ENCODE measurements at places on chromosomes 4 and X.

DNA sequence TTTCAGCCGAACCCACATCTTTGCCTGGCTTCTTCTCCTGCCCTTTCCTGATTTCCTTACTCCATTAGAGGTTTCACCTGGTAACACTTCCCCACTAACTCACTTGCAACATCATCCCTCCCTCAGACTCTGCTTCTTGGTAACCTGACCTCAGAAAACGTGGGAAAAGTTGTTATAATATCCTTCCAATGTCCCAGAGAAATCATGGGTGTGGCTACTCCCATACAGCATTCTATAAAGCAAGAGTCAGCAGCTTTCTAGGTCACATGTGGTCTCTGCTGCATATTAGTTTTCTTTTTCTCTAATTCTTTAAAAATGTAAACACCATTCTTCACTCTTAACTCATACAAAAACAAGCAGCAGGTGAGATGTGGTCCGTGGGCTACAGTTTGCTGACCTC, 283.1 kb upstream of the MAOA start:
- no peak for DNase-seq

- DNase-seq = no peak
Measured at GRCh38 chr4:188005561-188005960, 10.0 kb downstream of the ZFP42 start.

- DNase-seq = no peak
Measured at GRCh38 chr4:183413234-183414200, 30.9 kb upstream of the CDKN2AIP start.

- no peak for DNase-seq
Measured at GRCh38 chr4:53961351-53961750, 103.1 kb downstream of the CHIC2 start.

DNA sequence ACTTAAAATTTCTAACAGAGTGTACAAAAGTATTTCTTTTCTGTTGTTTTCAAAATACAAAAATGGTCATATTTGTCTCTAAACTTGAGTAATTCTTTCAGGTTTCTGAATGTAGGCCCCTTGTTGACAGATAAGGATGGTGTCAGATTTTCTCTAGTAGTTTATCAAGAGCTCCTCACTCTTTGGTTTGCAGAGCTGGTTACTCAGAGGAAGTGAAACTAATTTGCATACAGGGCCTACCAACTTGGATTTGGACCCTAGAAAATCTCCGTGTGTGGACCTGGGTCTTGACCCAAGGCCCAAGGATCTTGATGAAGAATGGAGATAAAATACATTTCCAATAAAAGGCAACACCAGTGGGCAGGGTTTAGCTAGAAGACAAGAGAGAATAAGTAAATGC, 433 bp upstream of the ADH6 start:
- no peak for DNase-seq

DNA sequence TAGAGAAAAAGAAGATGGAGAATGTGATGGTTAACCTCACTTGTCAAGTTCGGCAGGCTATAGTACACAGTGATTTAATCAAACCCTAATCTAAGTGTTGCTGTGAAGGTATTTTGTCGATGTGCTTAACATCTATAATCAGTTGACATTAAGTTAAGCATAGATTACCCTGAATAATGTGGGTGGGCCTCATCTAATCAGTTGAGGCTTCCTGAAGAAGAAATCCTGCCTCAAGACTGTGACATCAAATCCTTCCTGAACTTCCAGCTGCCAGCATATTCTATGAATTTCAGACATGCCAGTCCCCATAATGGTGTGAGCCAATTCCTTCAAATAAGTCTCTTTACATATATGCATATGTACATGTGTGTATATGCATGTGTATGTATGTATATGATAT, 181.4 kb downstream of the PACRGL start:
- no peak for DNase-seq

- DNase-seq = no peak
Measured at GRCh38 chr4:180634306-180634705, 1608.9 kb upstream of the TENM3 start.

- DNase-seq = no peak
Measured at GRCh38 chr4:113179091-113179490, 129.6 kb downstream of the ANK2 start.

DNA sequence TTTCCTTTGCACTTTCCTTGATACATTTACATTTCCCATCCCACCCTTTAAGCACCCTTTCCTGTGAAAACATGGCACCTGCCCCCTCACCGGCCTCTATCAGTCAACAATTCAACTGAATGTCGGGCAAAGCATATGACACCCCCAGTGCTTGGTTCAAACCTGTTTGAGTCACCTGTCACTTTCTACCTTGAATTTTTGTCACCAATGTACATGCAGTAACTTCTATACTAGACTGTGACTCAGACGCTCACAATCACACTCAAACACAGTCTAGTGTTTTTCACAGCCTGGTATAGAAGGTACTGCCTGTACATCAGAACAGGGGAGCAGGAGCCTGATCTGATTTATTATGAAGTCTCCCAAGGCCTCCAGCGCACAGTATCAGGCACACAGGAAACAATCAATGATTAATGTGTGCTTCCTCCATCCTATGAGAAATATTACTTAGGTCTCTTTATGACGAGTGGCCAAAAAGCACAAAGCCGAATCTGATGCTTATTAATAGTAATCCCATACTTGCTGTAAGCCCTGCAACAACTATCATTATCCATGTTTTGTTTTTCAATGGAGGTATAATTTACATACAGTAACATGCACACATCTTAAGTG, 49.2 kb upstream of the FAM9C start:
- no peak for DNase-seq

GRCh38 chr4:27198246-27198645, 337.6 kb downstream of the STIM2 start:
- DNase-seq = no peak

GRCh38 chr4:47715716-47716416, 122.0 kb downstream of the CORIN start:
- DNase-seq = no peak

Data from head of caudate nucleus (tissue), 42 donors.